ENCODE measurements at places on chromosomes 4 and X.

GRCh38 chrX:130836447-130836846, 66.6 kb downstream of the ENOX2 start:
- DNase-seq: peak; percentile 4

- DNase-seq: peak; percentile 5
Observed at GRCh38 chr4:159606835-159607234, 504.0 kb downstream of the RAPGEF2 start.

GRCh38 chrX:70921709-70922352, 9.1 kb downstream of the SLC7A3 start:
- no peak for DNase-seq

DNA sequence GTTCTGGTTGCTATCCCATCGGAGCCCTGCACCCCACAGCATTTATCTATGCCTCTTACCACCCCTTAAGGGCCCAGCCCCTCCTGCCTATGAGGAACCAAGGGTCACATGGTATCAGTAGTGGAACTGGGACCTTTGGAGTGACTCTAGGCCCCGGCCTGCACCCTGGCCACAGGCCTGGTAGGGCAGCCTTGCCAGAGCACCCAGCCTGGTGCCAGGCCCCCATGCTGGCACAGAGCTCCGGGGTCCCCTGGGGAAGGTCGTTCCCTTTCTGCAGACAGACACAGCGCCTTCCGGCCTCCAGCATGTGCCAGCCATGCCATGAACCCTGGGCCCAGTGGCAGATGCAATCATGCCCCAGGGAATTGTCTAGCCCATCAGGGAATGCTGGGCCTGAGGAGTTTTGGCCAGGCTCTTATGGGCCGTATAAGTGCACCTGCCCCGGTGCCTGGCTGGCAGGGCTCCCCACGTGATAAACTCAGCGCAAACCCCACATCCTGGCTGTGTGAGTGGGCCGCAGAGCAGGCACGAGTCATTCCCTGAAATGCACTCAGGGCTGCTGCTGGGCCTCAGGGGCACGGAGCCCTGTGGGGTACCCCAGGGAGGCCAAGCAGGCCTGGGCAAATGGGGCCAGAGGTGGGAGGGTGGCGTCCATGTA, 19.8 kb upstream of the ADD1 start:
- DNase-seq: no peak

- DNase-seq: no peak
Observed at GRCh38 chrX:154408659-154409221, 314 bp downstream of the DNASE1L1 start.

- no peak for DNase-seq
Observed at GRCh38 chr4:75087865-75088264, 154.9 kb downstream of the PARM1 start.

GRCh38 chrX:42102586-42103282, 179.4 kb upstream of the CASK start:
- DNase-seq: no peak

DNA sequence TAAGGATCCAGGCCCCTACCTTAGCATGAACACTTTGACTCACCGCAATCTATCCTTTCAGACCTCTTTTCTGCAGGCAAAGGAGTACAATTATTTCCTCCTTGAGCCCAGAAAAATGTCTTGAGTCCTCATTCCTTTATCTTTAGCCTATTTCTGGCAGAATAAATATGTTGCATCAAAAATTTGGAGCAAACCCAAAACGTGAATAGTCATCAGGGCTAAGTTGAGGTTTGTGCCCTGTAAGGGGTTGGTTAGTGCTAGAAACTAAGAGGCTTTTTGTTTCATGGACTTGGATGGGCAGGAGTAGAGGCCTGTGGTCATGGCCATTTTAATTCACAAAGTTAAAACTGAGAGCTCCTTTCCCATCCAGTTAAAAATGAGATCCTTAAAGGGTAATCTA, 460.3 kb downstream of the GBA3 start:
- DNase-seq: no peak

DNA sequence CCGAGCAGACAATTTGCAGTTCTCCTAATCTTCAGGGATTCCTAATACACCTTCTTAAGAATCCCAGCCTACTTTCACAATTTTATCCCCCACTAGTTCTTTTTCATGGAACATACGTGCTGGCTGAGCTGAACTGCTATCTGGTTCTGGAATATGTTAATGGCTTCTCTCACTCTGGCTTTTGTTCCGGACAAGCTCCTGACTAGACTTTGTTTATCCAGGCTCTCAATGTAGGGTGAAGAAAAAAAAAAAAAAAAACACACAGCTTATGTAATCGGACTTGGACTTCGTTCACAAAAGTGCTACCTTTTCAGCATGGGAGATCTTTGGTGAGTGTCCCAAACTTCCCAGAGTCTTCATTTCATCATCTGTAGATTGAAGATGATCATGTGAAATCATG, 555.4 kb upstream of the CPEB2 start:
- DNase-seq: no peak

GRCh38 chr4:139295942-139296299, 5.4 kb upstream of the NAA15 start:
- no peak for DNase-seq

- DNase-seq: no peak
Observed at GRCh38 chr4:102526532-102526931, 25.4 kb downstream of the NFKB1 start.

DNA sequence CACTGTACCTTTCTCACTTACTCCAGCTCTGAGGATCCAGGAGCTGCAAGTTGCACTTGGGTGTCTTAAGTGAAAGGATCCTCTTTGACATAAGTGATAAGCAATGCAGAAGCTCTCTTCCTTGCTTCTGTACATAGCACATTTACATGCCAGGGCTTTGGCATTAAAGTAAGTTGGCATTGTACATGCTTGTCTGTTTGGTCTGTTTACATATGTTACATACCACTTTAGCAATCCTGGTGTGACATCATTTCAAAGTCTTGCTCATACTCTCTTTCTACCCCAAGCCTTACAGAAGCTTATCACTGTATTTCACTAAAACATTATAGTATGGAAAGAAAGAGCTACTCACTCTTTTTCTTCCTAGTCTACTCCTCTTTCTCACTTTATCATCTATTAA, 2548.3 kb downstream of the ARAP2 start:
- no peak for DNase-seq

DNA sequence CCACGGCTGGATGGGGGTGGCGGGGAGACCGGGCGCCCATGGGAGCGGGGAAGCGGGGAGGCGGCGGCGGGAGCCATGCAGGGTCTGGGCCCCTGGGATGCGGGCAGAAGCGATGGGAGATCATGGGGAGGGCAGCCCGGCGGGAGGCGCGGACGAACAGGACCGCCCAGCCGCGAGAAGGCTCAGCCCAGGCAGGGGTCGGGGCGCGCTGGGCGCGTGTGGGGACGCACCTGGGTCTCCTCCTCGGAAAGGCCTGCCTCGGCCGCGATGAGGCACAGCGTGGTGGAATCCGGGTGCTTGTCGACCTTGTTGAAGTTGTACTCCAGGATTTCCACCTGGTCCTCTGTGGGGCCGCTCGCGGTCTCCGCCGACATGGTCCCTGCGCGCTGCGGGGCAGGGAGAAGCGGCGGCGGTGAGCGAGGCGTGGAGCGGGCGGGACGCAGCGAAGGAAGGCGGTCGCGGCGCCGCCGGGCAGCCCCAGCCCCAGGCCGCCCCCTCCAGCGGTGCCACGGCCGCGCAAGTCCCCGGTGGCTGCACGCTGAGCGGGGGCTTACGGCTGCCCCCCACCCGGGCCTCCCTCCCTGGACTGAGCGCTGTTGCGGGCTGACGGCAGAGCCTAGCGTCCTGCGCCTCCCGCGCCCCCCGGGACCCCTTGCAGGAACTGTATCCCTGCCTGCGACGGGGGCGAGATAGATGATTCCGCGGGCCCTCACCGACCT, 25.3 kb downstream of the HOPX start:
- no peak for DNase-seq

GRCh38 chr4:8350352-8350751, 80.8 kb downstream of the HTRA3 start:
- DNase-seq: no peak

GRCh38 chr4:44704673-44705072, 21.7 kb downstream of the GNPDA2 start:
- DNase-seq: no peak

DNA sequence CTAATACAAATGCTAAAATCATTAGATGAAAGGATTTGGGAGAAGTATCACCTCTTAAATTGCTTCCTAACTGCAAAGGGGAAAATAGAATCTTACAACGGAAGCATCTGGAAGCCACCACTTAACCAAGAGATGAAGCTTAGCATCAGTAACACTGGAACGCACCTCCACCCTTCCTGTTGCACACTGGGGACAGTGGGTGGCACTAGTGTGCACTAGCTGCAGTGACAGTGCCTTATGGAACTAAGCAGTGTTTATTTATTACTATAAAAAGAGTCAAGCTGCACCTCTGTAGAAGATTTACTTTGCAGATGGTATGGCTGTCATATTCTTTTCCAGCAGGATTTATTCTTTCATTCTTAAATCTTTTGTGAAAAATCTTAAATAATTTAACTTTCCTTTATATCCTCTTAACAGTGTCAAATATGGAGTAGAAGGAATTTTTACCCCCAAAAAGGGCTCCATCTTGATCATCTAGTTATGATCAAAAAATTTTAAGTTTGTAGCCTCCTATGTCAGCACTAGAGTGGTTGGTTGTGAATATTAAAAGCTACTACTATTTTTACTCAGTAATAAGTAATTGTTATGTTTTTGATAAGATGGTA, 76.7 kb downstream of the SCD5 start:
- no peak for DNase-seq

GRCh38 chr4:40196724-40197281, at the start of gene RHOH:
Gene RHOH (plus strand): TSS chr4:40197031. CDS start chr4:40243387, 46,356 bp downstream.
- no peak for DNase-seq

GRCh38 chr4:11585506-11585905, 156.8 kb upstream of the HS3ST1 start:
- no peak for DNase-seq

DNA sequence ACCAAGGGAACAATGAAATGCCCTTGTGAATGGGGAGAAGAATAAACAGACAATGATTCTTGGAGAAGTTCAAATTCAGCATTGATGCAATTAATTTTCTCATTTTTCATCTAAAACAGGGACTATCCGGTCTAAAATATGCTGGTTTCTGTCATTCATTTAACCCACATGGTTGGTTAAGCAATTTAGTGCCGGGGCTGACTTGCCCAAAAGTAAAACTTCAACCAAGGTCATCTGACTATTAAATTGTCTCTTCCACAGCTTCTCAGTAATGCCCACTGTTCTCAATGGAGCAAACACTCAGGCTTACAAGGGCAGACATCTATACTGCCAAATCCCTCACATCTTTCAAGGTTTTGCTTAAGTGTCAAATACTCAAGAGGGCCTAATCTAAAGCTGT, 51.3 kb downstream of the ANXA10 start:
- DNase-seq: no peak

- DNase-seq: peak; percentile 47
Observed at GRCh38 chr4:118224243-118224829, 128.5 kb downstream of the PRSS12 start.

- no peak for DNase-seq
Observed at GRCh38 chr4:156060661-156061060, 107.0 kb upstream of the CTSO start.

GRCh38 chrX:151759041-151759708, 24.6 kb downstream of the CNGA2 start:
- DNase-seq: no peak

DNA sequence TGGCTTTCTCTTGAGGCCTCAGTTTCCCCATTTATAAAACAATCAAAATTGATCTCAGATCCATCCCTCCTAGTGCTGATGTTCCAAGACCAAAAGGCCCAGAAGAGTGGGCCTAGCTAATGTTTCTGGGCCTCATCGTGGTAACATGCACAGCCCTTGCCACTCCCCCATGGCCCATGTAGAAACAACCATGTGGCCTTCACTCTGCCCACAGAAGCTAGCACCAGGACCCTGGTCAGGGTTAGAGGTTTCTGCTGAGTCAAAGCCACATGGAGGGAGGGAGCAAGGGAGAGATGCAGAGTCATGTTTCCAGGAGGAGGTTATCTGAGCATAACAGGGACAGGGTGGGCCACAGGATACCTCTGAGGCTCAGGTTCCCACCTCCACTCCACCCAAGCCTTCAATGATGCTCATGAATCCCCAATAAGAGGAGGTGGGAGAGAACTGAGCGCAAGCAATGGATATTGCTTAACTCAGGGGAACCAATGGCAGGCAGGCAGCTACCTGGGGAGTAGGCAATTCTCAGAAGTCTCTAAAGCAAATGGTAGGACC, 16.9 kb downstream of the OTUD5 start:
- no peak for DNase-seq

DNA sequence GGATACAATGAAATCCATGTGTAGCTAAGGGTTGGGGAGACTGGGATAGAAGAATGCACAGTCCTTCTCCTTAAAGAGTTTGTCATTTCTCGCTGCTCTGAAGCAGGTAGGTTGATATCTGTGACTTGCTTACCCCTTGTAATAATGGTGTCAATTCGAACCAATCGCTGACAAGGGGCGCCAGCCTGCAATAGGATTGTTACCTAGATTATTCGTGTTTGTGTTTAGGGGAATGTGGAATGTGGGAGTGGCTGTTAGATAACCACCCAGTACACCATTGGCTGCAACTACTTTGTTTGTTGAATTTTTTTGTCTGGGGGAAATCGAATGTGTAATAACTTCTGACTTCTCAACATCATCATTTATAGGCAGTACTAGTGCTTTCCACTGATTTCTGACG, 141.6 kb downstream of the LARP7 start:
- no peak for DNase-seq

- DNase-seq: no peak
Observed at GRCh38 chrX:108223585-108223984, 132.0 kb downstream of the ATG4A start.

- no peak for DNase-seq
Observed at GRCh38 chr4:76494243-76494642, 59.2 kb downstream of the SHROOM3 start.

GRCh38 chr4:38615847-38616246, 48.2 kb upstream of the KLF3 start:
- no peak for DNase-seq

GRCh38 chr4:34258176-34258575, 1986.1 kb downstream of the ARAP2 start:
- no peak for DNase-seq

GRCh38 chr4:26824667-26825066, 36.0 kb upstream of the STIM2 start:
- DNase-seq: no peak

- DNase-seq: no peak
Observed at GRCh38 chrX:45986971-45987370, 558.2 kb downstream of the ZNF674 start.
